Activated T-cell treated with anti-CD3 and anti-CD28 coated beads, Interleukin-2, amount 50 U/mL, for 24 hours (primary cell): ENCODE measurements at places on chromosomes 3 and 15.
A peak's percentile ranks its signal among the peaks of the same experiment; 100 is the strongest.

DNA sequence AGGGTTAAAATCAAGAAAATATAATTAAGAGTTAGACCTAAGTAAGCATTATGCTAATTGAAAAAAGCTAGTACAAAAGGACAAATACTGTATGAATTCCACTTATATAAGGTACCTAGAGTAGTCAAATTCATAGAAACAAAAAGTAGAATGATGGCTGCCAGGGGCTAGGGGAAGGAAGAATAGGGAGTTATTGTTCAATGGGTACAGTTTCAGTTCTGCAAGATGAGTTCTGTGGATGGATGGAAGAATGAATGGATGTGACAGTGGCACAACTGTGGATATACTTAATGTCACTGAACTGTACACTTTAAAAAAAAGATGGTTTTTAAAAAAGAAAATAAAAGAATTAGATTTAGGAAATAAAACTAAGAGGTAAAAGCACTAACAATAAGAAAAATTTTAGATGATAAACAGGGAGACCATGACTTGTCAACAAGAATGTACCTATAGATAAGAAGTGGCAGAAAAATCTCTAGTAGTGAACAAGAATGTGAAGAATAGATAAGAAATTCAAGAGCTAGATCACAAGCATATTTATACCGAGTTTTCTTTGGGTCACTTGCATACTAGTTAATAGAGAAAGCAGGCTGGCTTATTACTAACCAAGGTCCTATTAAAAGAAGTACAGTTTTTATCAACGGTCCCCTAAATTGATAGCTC lies 5.5 kb downstream of the IFT80 start:
- no peaks in the 10 kb centered on the region for H3K27me3 ChIP-seq
- peaks cover 6% of the 10 kb centered on the region for H3K36me3 ChIP-seq
- no peak for DNase-seq
- H3K27ac ChIP-seq = no peak overlapping the region

DNA sequence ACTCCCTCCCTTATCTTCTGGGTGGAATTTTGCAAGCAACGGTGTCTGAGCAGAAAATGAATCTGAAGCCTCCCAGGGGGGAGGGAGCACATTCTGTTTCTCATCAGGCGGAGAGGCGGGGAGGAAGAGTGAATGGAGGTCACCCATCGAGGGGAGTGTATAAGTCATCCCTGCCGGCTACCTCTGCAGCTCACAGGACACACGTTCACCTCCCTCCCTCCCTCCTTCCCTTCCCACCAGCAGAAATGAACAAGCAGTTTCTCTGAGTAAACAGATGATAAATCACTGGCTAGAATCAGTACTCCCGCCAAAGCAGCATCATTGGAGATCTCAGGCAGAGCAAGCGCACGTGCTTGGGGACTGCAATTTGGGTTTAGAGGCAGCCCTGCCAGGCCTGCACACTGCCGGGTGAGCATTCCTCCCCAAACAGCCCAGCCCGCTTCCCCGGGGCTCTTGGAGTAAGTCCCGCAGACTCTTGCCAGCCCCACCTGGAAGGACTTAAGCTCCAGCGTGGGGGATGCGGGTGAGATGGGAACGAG lies 38.3 kb downstream of the CPN2 start:
- H3K27ac ChIP-seq = no peak overlapping the region
- no peak for DNase-seq
- H3K36me3 ChIP-seq = no peaks in the 10 kb centered on the region
- peaks cover 50% of the 10 kb centered on the region for H3K27me3 ChIP-seq
- no peak overlapping the region for H3K4me3 ChIP-seq
- peaks cover 20% of the 10 kb centered on the region for H3K4me1 ChIP-seq

DNA sequence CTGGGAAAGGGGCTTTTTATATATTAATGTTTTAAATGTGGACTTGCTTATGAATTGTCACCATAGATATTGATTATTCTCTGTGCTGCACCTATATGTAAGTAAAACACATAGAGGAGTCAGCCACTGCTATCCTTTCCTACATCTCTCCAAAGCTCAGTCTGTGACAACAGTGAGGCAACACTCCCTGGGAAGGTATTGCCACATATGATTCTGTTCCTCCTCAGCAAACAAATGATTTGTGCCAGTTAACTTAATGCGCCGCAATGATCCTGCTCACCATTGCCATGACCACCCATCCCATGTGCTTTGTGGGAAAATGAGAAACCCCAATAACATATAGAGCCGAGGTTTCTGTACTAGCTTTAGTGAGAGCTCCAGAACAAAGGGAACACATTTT lies 75.1 kb upstream of the FBN1 start:
- peaks cover 6% of the 10 kb centered on the region for H3K4me1 ChIP-seq
- H3K27me3 ChIP-seq = no peaks in the 10 kb centered on the region
- no peak overlapping the region for H3K27ac ChIP-seq
- peaks cover 24% of the 10 kb centered on the region for H3K36me3 ChIP-seq
- DNase-seq = no peak

DNA sequence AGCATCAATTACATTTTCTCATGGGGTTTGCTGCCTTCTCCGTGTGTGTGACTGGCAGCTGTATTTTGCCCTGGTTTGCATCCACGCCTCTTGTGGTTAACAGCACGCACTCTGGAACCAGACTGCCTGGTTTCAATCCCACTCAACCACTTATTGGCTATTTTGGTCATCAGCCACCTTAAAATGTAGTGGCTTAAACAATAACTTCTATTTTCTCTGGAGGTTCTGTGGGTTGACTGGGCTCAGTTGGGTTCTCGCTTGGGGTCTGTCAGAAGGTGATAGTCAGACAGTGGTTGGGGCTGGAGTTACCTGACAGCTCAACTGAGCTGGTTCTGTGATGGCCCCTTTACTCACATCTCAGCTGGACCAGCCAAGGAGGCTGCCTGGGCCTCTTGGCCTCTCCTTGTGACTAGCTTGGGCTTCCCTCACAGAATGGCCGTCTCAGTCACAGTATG lies 36.8 kb downstream of the EHD4 start:
- DNase-seq = peak; percentile 43
- peak overlapping the region; percentile 69 for H3K4me3 ChIP-seq
- peaks cover 69% of the 10 kb centered on the region for H3K36me3 ChIP-seq
- H3K27ac ChIP-seq = peak overlapping the region; percentile 99
- H3K4me1 ChIP-seq = peaks cover 76% of the 10 kb centered on the region
- H3K27me3 ChIP-seq = no peaks in the 10 kb centered on the region

GRCh38 chr3:66469220-66469640 lies 31.6 kb downstream of the LRIG1 start:
- peaks cover 23% of the 10 kb centered on the region for H3K36me3 ChIP-seq
- peaks cover 65% of the 10 kb centered on the region for H3K4me1 ChIP-seq
- H3K27me3 ChIP-seq = no peaks in the 10 kb centered on the region
